ENCODE measurements at places on chromosomes 6 and 20. TPM values are rescaled to one million over a fixed set of nuclear protein-coding genes. Genes with fewer than 3 reads are reported as not detected.

GRCh38 chr6:15077006-15077405 is 168.9 kb upstream of the JARID2 start:
- peak; percentile 44 for DNase-seq

DNA sequence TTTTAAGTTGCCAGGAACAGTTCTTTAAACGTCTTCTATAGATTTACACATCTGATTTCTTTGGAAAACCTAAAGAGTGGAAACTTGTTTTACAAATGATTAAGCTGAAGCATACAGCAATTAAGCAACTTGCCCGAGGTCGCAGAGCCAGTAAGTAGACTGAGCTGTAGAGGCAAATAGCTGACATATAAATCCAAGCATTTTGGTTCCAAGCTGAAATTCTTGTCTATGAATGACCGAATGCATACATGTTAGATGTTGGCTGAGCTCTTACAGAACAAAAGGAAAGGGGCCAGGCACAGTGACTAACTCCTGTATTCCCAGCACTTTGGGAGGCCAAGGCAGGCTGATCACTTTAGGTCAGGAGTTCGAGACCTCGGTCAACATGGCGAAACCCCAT is 101.8 kb upstream of the SGK1 start:
- DNase-seq, result no peak

RBPJL gene
- not detected for total RNA-seq

DNA sequence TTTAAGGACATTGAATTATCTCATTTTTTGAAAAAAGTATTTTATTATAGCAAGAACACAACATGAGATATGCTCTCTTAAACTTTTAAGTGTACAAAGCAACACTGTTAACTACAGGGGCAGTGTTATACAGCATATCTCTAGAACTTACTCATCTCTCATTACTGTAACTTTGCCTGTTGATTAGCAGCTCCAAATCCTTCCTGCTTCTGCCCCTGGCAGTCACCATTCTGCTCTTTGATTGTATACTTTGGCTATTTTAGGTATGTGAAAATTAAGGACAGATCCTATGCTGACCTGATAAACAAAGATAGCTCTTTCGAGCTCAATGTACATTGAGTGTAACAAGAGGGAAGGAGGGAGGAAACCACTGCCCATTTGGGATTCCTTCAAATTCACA is 1349.8 kb upstream of the GJE1 start:
- DNase-seq, result no peak

DNA sequence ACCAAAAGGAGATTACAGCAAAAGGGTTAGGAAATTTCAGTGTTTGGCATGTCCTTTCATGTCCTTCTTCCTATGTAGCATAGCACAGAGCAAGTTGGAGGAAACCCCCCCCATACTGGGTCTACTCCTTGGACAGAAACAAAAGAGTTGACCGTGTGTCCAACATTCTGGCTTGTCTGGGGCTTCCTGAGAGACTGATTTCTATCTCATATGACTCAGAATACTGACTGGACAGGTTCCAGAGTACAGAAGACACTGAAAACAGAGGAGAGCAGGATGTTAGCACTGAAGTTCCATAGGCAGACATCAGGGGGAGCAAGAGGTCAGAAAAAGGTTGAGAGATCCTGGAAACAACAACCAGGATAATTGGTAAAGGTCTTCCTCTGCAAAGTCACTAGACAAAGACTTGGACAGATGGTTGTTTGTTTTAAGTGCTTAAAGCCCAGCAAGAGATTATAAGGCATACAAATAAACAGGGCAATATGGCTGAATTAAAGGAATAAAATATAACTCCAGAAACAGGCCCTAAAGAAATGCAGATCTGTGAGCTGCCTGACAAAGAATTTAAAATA is 48.4 kb downstream of the USP49 start:
- peak; percentile 95 for DNase-seq

DNA sequence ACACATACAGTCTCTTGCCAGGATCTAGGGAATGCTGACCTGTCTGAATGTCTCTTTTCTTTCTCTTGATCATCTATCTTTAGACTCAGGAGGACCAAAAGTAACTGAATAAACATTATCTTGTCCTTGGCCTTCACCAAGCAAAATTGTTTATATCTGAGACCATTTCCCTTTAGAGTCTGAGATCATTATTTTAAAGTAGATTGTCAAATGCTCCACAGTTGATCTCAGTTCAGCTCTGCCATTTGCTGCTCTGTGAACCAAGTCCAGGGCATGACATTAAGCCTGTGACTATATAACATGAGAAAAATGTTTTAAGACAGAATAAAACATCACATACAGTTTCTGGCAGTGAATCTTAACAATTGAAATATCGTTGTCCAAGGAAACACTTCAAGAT is 148.3 kb upstream of the NRSN1 start:
- no peak for DNase-seq

DNA sequence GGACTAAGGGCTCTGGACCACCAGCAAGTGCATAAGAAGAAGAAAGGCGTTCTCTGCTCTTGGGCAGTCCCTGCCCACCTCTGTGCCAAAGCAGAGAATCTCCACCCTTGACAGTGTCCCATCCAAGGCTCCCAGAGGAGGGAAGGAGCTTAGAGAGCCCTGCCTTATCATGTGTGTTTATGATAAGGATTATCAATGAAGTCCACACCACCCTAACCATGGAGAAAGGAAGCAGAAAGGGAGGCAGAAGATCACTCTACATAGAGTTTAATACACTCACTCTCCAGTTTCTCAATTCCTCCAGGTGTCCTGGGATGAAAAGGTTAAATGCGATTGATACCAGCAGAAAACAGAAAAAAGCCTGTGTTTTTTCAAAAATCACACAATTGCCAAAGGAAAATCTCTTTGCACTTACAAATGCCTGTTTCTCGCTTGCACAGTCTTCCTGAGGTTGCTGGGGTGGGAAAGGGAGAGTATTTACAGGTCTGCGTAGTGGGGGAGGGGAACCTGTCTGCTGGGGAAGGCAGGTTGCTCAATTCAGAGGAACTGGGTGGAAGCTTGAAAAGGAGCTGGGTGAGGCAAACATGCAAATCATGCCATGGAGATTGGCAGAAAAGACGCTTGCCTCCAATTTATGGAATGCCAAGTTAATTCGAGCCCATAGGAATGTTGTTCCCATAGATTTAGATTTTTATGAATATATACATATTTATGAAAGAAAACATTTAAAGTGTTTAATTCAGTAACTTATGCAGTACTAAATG is 104.0 kb downstream of the EYA2 start:
- DNase-seq, result no peak

DNA sequence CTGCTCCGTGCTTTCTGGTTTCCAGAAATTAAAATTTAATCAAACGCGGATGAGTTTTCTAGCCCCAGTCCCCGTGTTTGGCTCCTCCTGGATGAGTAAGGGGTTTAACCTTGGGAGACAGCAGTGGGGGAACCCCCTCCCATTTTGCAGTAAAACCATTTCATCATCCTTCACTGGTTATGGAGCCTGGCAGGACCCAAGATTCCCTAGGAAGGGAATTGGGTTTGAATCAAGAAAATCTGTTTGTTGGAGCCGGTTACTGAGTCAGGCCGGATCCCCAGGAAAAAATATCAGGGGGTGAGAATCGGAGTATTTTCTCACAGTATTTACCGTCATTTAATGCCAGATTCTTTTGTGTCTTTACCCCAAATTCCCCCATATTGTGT is 754 bp downstream of the YWHAB start:
- DNase-seq, result no peak

- no peak for DNase-seq
Measured at GRCh38 chr20:41432746-41433145, 66.1 kb upstream of the EMILIN3 start.

GRCh38 chr6:136767570-136768309 is 24.5 kb downstream of the MAP3K5 start:
- no peak for DNase-seq

TCF15 gene
- total RNA-seq, result not detected

FAM217A gene
- not detected for total RNA-seq

HSD17B8 gene
- 16.7 TPM for total RNA-seq

DNA sequence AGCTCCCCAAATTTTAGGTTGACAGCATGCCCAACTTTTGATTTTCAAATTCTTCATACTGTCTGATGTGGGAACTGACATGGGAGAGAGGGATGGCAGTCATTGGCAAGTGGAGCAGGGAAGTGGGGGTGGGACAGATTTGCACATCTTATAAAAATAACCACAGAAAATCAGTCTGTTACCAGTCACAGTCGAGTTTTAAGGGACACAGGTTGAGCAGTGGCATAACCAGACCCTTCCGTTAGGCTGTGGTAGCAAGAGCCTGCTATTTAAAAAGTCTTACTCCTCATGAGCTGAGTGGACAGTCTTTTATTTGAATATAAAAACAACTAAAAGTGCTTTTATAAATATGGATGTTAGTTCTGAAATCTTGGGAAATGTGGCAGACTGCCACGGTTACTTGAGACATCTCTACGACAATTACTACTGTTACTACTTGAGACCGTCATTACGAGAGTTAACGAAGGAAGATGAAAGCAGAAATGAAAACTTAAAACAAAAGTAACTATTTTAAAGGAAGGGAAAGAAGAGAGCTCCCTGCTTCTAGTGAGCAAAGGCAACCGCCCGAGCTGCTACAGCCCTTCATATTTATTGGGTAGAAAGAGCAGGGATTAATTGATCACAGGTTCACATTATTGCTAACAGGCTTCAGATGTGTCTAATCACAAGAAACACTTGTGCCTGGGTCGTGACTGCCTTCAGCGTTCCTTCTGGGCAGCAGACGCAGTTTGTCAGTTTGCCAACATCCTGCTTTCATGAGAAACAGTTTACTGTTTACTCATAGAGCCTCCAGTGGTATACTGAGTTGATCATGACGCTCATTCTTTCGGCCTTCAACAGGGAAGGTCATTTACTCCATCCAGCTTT is 71.3 kb downstream of the EFHC1 start:
- DNase-seq, result no peak

DNA sequence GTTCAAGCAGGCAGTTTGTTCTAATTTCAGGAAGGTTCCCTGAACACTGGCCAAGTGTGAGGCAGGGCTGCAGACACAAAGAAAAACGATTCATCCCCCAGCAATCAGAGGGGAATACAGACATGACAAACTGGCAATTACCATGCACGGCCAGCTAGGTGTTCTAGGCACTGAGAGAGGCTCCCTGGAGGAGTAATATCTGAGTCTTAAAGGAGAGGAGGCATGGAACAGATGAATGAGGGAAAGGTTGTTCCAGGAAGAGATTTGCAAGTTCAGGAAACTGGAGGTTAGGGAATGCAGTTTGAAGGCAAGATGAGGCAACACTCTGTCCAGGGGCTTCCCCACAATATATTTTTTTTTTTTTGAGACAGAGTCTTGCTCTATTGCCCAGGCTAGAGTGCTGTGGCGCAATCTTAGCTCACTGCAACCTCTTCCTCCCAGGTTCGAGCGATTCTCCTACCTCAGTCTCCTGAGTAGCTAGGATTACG is 11.1 kb downstream of the RRAGD start:
- DNase-seq, result no peak

OLIG3 gene
- total RNA-seq, result not detected

BANF2 gene
- not detected for total RNA-seq

- no peak for DNase-seq
Measured at GRCh38 chr6:125097186-125097585, 56.4 kb upstream of the TPD52L1 start.

DNA sequence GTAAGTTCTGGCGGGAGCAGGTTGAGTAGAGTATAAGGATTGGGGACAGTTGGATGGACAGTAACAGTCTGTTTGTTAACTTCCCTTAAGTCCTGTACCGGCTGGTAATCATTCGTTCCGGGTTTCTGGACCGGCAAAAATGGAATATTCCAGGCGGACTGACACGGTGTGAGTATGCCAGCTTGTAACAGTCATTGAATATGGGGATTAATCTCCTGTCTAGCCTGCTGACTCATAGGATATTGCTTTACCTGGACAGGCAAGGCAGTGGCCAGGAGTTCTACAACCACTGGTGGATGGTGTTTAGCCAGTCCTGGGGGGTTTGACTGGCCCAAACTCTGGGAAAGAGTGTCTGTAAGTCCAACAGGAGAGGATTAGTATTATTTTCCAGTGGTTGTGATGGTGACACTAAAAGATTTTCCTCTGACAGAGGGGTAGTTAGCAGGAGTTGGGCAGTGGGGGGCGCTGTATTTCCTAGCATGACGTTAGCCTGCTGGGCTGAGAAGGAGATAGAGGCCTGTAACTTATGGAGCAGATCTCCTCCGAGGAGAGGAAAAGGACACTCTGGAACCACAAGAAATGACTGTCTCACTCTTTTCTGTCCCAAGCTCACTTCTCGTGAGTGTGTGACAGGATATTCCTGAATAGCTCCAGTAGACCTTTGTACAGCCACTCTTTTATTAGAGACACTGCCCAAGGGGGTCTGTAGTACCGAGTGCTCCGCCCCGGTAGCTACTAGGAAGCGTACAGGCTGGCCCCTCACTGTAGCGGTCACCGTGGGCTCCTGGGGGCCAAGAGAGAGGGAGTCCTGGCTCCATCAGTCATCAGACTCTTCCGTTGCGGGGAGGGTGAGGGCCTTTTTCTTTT is 152.2 kb downstream of the TRIM27 start:
- DNase-seq, result no peak

DNA sequence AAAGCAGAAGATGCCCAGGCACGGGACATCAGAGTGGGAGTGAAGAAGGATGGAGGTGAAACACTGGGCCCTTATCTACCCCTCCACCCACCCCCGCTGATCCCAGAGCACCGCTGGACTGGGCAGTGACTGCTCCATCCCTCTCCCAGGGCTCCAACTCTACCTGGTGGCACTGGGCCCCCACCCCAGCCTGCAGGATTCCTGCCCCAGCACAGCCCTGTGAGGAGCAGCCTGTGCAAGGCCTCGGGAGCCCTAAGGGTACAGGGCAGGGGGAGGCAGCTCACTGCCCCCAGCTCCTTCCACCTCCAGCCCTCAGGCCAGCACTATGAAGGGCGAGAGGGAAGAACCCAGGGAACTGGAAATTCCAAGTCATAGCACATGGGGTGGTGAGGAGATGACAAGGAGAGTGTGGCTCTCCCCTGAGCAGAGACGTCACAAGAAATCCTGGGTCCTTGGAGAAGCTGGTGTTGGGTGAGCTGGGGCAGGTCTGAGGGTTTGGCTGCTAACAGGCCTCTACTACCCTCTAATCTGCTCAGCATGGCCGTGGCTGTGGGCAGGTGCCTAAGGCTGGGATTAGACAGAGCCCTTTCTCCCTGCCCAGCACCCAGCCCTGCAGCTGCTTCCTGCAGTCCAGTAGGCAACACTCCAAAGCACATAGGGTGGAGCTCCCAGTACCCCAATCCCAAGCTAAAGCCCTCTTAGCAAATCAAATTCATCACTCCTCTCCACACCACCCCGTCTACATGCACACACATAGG is 3.5 kb downstream of the CST3 start:
- DNase-seq, result no peak

- DNase-seq, result no peak
Measured at GRCh38 chr6:17161076-17161475, 59.2 kb downstream of the STMND1 start.

BNIP5 gene
- total RNA-seq, result not detected

GRCh38 chr6:35445691-35446090 is 6.4 kb upstream of the FANCE start:
- no peak for DNase-seq

IPCEF1 gene
- total RNA-seq, result not detected

CCN6 gene
- 0.11 TPM for total RNA-seq

Data from foreskin keratinocyte (primary cell).